Left ventricle myocardium inferior (tissue), 1 donor: ENCODE measurements at places on chromosomes 2 and 18. TPM values are rescaled to one million over a fixed set of nuclear protein-coding genes. Genes with fewer than 3 reads are reported as not detected.

Gene ALPI
- total RNA-seq: not detected

Gene C2orf42
- 14.6 TPM for total RNA-seq

- H3K36me3 ChIP-seq: peaks cover 91% of the 10 kb centered on the region
Observed at GRCh38 chr2:43977677-43978375, 18.0 kb downstream of the LRPPRC start.

DNA sequence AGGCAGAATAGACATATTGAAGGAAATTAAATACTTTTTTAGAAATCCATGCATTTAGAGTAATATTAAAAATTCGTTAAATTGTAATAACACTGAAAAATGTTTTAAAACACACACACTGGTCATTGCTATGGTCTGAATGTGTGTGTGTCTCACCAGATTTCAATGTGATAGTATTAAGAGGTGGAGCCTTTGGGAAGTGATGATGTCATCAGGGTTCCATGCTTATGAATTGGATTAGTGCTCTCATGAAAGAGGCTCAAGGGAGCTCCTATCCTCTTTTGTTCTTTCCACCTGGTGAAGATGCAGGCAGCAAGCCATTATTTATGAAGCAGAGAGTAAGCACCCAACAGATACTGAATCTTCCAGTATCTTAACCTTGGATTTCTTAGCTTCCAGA, 441.8 kb downstream of the CDH2 start:
- no peak for DNase-seq
- H3K4me3 ChIP-seq: no peak overlapping the region
- no peaks in the 10 kb centered on the region for H3K27me3 ChIP-seq
- H3K4me1 ChIP-seq: no peaks in the 10 kb centered on the region
- H3K36me3 ChIP-seq: no peaks in the 10 kb centered on the region

- no peak overlapping the region for H3K27ac ChIP-seq
- no peak for DNase-seq
- H3K36me3 ChIP-seq: no peaks in the 10 kb centered on the region
- no peaks in the 10 kb centered on the region for H3K4me1 ChIP-seq
Observed at GRCh38 chr2:170680172-170680941, 34.8 kb upstream of the SP5 start.

- H3K4me1 ChIP-seq: no peaks in the 10 kb centered on the region
- no peak overlapping the region for H3K27ac ChIP-seq
- no peak overlapping the region for H3K4me3 ChIP-seq
- H3K27me3 ChIP-seq: no peaks in the 10 kb centered on the region
- DNase-seq: no peak
Observed at GRCh38 chr18:23968638-23969604, 45.6 kb upstream of the TTC39C start.

DNA sequence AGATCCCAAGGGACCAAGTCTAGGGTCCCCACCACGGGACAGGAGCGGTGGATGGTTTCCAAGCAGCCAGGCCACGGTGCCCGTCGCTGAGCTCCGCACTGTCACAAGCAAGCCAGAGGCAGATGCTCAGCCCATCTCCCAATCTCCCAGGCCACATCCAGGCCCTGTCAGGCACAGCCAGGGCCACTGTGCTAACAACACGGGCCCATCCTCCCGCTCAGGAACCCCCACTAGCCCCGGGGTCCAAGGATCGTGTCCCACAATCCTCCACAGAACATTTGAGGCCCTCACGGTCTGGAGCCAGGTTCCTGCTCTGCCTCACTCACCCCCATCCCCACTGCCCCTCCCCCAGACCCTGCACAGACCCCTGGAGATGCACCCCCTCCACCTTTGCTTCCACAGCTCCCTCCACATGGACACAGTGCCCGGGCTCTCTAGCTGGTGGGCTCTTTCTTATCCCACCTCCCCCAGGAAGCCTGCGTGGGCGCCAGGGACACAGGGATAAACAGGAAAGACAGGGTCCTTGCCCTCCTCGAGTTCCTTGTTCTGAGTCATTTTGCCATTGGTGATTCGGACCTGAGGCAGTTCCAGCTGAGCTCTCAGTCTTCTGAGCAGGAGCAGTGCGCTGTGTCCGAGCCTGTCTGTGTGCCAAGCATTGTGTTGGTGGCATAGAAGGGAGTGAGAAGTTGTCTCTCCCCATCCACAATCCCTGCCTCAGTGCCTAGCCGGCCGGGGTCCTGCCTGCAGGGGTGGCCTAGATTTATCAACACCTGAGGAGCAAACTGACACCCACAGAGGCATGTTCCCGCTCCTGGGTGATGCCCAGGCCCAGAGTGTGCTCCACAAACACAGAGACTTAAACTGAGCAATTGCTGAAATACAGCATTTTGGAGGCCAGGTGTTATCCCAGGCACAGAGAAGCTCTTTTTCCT, 7.0 kb downstream of the CROCC2 start:
- no peak overlapping the region for H3K4me3 ChIP-seq
- DNase-seq: no peak
- no peaks in the 10 kb centered on the region for H3K36me3 ChIP-seq
- H3K27ac ChIP-seq: peak overlapping the region; percentile 76

DNA sequence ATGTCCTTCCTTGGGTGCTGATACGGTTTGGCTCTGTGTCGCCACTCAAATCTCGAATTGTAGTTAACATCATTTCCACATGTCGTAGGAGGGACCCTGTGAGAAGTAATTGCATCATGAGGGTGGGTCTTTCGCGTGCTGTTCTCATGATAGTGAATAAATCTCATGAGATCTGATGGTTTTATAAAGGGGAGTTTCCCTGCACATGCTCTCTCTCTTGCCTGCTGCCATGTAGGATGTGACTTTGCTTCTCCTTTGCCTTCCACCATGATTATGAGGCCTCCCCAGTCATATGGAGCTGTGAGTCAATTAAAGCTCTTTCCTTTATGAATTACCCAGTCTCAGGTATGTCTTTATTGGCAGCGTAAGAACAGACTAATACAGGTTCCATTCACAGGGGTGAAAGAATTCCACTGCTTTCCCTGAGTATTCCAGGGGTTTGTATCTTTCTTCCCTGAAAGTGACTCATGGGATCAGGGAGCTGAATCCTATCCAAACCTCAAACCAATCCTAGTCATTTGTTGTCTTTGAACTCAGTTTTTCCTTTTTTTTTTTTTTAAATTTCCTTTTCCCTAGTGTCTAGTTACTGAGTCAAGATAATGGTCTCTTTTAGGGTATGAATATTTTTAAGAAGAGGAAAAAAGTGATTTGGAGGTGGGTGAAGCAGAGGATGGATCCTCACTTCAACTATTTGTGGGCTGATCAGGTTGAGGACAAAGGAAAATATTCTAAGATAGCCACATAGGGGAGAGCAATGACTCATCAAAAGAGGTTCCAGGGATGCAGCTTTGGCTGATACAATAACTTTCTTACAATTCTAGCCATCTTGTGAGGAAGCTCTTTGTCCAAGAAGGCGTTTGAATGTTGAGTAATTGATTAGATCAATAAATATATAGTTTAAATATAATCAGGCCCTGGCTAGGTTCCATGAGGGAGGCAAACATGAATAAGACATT, 19.5 kb upstream of the KCNE4 start:
- no peak overlapping the region for H3K4me3 ChIP-seq
- no peak overlapping the region for H3K27ac ChIP-seq
- no peaks in the 10 kb centered on the region for H3K4me1 ChIP-seq

GRCh38 chr18:11906176-11906575, 1.9 kb downstream of the MPPE1 start:
- H3K27ac ChIP-seq: peak overlapping the region; percentile 28
- no peak overlapping the region for H3K4me3 ChIP-seq
- no peaks in the 10 kb centered on the region for H3K27me3 ChIP-seq
